NK-92 treated with Interleukin-12 subunit alpha and Interleukin-12 subunit beta, amount 100 ng/mL, for 24 hours (cell line): ENCODE measurements at places on chromosomes 13 and 19.

DNA sequence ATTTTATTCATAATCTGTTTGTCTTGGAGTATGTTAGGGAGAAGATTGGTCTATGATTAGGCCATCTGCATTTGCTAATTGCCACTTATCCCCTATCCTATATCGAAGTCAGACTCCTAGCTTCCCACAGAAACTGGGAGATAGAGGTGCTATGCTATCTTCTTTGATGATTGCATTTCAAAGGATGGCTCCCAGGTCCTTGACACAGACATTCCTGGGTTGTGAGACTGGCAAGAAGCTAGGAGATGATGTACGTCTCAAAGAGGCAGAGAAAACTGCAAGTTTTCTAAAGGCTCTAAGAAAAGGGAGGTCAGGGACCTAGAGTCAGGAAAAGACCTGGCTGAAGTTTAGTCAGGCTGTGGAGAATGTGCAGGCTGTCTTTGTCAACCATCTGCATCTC is 1251.9 kb downstream of the PCDH17 start:
- DNase-seq, result no peak

GRCh38 chr13:62171697-62172096 is 756.0 kb upstream of the PCDH20 start:
- DNase-seq, result no peak

GRCh38 chr13:85427416-85427815 is 371.8 kb downstream of the SLITRK6 start:
- DNase-seq, result no peak

DNA sequence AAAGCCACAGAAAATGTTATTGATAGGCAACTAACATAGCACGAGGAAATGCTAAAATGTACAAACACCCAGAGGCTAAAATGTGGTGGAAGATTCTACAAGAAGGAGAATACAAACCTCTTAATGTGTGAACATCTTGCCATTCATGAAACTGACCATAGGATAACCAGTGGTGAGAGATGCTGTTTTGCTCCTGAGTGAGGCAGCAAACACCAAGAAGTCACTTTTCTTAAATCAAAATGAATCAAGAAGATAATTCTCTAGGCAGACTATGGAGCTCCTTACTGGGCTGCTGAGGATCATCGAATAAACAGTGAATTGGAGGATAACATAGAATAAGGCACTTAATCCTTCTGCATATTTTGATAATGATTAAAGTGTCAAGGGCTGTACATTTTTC is 375.4 kb upstream of the SLITRK6 start:
- no peak for DNase-seq

DNA sequence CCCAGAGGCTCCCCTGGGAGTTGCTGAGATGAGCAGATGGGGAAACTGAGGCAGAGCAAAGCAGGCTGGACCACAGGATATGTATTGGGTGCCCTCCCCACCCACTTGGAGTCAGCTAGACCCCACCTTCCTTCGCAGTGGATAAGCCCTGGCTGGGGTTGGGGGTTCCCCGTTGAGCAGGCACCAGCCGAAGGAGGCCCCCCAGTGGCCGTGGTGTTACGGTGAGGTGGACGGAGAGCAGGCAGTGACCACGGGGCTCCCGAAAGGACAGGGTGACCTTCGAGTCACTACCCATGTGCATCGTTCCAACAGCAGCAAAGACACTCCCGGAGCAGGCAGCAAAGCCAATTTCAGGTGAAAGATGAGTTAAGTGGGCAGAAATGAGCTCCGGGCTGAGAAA is 62.4 kb upstream of the ADGRE5 start:
- no peak for DNase-seq

- no peak for DNase-seq
Measured at GRCh38 chr19:2896694-2897093, 4.0 kb upstream of the ZNF57 start.

GRCh38 chr19:938233-938923 is 12.5 kb downstream of the ARID3A start:
- DNase-seq, result no peak

- DNase-seq, result no peak
Measured at GRCh38 chr19:55270172-55270942, 9.6 kb downstream of the HSPBP1 start.

DNA sequence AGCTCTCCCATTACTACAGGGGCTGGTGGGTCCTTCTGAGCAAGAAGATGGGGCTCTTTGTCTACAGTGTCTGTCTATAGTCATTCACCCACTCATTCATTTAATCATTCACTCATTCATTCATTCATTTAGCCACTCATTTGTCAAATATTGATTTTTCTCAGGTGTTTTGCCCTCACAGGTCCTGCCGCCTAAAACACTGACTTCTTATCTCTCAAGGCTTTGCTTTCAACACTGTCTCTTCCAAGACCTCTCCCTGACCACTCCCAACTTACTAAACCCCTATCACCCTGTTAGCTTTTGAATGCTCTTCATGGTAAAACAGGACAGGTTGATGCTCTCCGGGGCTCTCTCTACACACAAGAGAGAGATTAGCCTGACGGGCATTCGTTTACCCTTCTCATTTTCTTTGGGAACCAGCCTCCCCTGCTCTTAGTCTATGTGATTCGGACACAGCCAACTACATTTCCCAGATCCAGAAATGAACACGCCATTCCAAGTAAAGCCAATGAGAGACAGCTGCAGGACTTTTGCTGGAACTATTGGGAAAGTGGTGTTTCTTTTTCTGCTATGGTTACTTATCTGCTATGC is 22.7 kb downstream of the FAM187B start:
- DNase-seq, result no peak

DNA sequence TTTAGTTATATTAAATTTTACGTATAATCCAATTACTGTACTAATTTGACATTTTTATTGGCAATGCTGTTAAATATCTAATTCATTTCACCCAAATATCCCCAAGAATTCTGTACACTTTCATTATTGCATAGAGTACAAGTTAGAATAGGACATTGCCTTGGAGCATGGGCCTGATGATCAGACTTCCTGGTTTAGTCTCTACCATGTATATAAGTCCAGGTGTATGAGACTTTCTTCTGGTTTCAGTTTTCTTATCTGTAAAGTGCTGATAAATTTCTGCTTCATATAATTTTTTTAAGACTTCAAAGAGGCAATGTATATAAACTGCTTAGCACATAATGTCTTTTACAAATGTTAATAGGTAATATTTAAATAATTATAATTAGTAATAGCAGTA is 179.4 kb downstream of the KLF12 start:
- no peak for DNase-seq

DNA sequence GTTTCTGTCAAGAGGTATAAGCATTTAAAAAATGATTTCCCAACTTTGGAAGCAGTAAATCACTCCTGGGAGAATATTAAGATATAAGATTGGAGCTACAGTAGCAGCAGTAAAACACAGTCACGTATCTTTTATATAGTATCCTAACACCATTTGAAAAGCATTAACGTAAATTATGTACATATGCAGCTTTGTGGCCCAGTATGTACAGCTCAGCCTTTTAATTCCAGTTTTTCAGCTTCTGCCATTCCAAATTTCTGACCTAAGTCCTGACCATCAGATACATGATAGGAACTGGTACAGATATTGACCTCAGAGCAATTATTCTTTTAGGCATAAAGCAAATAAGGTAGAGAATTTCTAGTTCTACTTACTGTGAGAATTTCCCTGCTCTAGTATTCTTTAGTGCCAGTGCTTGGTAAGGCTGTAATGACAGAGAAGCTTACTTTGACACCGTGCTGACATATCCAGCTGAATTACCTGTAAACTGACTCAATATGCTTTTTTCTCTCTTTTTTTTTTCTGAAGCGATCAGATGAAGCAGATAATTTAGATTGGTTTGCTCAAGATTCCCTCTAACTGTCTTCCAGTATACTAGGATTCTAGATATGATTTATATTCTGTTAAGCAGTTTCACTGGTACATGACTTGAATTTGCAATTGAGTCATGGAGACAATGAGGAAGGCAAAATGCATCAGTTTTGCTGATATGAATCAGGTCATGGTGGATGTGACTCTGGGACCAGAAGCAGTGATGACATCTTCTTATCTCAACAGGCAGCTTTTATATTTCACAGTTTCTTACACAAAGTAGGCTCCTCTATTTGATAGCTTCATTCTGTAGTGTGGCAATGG is 703.6 kb downstream of the SLITRK6 start:
- DNase-seq, result no peak

DNA sequence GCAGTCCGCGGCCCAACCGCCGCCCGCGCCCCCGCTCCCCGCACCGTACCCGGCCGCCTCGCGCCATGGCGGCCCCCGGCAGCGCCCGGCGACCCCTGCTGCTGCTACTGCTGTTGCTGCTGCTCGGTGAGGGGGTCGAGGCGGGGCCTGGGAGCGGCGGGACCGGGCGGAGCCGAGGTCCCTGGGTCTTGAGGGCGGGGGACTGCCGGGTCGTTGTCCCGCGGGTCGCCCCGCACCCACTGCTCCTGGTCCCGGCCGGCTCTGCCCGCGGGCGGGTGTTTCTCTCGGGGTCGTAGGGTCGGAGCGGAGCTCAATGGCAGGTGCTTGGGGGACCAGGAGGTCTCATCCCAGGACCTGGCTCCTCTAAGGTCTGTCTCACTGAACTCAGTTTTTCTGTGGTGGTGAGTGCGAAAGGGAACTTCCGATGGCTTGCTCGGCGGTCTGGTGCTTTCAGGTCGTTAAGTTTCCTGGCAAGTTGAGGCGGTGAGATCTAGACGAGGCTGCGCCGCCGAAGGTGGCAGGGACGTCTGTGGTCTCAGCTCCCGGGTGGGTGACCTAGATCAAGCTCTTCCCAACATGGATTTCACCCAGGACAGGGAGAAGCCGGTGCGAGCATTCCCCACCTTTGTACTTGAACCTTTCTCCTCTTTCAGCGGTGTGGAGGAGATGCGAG is 467 bp downstream of the LAMP1 start:
- DNase-seq, result no peak

DNA sequence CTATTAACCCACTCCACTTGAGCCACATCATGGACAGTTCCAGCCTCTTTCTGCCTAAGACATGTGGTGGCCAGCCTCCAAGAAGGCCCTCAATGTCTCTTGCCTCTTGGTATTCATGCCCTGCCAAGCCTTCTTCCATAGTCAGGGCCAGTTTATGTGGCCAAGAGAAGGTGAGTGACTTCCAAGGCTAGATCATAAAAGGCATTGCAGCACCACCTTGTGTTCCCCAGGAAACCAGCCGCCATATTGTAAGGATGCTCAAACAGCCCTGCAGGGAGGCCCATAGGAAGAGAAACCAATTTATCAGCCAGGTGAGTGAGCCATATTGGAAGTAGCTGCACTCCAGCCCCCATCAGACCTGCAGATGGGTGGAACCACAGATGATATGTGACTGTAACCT is 12.3 kb upstream of the DNMT1 start:
- no peak for DNase-seq

DNA sequence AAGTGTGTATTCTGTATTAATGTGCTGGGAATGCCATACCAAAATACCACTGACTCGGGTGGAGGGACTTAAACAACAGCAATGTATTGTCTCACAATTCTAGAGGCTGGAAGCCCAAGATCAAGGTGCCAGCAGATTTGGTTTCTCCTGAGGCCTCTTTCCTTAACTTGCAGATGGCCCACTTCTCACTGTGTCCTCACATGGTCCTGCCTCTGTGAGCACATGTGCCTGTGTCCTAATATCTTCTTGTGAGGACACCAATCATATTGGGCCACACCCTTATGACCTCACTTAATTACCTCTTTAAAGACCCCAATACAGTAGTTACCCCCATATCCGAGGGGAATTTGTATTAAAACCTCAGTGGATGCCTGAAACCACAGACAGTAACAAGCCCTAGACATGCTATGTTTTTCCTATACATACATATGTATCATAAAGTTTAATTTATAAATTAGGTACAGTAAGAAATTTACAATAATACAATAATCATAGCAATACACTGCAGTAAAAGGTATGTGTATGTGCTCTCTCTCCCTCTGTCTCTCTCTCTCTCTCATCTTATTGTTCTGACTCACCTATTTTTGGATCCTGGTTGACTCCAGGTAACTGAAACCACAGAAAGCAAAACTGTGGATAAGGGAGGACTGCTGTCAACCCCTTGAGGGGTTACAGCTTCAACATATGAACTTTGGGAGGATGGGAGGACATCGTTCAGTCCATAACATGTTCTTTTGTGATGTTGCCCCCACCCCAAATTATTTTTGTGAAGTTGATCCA is 174.3 kb downstream of the IRS2 start:
- DNase-seq, result no peak
